ENCODE measurements at places on chromosomes 11 and 22.

DNA sequence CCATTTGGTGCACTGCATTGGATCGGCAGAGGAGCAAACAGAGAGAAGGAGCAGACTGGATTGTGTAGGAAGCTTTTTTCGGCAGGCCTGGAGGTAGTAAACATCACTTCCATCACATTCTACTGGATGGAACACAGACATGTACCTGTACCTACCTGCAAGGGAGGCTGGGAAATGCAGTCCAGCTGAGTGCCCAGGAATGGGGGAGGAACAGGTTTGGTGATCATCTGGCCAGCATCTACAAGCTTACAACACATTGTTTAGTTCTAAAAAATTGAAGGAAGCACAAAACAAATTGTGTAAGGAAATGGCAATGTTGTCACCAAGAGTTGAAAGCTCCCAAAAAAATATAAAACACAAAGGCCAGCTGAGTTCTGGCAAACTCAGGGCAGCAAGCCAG is 19.1 kb downstream of the SMIM38 start:
- DNase-seq: no peak

GRCh38 chr11:47186076-47186699 is at the start of gene PACSIN3:
TSS of gene PACSIN3 (minus strand) at chr11:47186434. CDS start at chr11:47182727, 3,707 bp downstream.
- peak; percentile 7 for DNase-seq

GRCh38 chr22:27670701-27671412 is 130.7 kb downstream of the MN1 start:
- DNase-seq: no peak

GRCh38 chr22:45991098-45991497 is 14.1 kb upstream of the WNT7B start:
- no peak for DNase-seq

DNA sequence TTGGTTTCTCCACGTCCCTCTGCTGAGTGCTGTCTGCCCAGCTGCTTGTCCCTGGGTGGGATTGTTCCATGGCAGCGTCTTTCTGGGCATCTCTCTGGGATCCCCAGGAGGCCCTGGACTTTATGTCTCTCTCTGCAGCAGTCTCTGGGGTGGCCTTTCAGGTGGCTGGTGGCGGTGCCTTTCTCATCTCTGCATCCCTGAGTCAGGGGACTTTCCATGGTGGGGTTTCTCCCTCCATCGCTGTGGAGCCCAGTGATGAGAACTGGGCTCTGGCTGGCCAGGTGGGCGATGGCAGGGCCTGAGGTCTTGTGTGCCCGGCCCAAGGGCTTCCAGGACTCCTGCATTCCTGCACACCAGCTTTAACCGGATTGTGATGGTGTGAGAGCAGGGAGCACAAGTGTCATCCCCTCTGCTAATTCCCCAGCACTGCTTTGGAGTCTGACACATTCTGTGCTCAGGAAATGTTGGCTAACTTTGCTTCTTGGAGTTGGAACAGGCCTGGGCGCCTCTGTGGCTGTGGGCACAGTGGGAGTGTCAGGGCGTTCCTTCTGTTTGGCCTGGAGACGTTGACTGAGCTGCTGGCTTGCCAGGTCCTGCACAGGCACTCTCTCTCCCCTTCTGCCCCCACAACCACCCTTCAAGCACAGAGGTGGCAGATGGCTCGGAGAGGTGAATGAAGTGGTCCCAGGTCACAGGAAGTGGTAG is 27.9 kb downstream of the FAM83F start:
- no peak for DNase-seq

DNA sequence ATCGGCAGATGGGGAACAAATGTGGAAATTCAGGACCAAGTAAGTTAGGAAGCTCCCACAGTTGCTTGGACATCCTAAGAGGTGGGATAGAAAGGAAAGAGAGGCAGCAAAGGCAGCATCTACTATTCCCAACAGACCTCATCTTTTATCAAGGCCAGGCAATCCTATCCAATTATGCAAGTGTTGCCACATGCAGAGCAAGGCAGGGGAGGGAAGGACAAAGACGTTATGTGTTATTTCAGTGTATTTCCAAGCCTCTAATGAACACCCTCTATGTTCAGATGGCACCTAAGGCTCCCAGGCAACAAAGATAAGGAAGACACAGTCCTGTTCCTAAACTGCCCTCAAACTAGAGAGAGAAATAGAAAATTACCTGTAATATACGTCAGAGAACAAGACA is 9.2 kb downstream of the TIGD3 start:
- no peak for DNase-seq

DNA sequence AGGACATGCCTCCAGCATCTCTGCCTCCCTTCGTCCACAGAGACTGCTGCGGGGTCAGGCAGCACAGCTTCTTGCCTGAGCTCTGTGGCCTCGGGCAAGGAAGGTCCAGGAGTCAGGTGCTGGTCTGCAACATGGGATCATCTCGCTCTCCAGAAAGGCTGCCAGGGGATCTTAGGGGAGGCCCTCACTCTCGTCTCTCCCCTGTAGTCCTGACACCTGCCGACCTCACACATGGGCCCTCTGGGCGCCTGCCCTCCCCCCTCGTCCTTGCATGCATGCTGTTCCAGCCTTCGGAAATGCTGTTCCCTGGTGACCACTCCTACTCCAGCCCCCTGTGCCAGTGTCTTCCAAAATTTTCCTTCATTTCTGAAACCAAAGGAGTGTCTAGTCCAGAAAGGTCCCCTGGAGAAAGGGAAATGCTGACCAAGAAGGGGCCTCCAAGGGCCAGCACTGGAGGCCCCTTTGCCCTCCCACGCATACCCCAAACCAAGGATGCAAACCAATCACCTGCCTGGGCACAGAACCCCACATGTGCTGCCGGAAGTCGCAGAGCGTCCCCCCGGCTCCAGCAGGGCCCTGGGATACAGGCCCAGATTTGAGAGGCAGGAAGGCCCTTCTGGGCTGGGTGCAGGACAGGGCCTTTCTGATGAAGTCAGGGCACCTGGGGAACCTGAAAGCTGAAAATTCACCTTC is 41.0 kb downstream of the IGF2 start:
- no peak for DNase-seq

GRCh38 chr22:50676180-50676636 is 3.6 kb downstream of the SHANK3 start:
- no peak for DNase-seq

DNA sequence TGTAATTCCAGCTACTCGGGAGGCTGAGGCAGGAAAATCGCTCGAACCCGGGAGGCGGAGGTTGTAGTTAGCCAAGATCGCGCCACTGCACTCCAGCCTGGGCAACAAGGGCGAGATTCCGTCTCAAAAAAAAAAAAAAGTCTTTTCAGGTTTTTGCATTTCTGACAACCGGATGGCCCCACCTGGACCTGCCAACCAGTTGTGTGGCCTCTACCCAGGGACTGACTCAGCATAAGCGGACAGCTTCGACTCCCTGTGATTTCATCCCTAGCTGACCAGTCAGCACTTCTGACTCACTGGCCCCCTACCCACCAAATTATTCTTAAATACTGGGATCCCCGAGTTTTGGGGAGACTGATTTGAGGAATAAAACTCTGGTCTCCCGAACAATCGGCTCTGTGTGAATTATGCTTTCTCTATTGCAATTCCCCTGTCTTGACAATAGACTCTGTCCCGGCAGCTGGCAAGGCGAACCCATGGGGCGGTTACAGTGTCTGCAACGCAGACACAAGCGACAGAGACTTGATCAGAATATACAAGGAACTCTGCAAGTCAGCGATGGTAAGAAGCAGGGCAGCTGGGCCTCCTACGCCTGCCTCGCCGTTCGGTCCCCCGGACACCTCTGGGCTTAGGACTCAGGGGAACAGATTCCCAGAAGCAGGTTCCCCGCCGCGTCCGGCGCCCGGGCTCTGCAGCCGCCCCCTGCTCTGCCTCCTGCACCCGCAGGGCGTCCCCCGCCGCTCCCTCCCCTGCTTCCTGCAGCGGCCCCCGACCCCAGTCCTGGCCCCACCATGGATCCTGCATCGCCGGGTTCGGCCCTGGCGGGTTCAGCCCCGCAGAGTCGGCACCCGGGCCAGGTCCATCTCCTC is 741 bp upstream of the TALDO1 start:
- no peak for DNase-seq

GRCh38 chr22:23913306-23913660 is 19.1 kb downstream of the MIF start:
- no peak for DNase-seq

GRCh38 chr11:34653851-34654482 is 33.1 kb downstream of the EHF start:
- DNase-seq: no peak

GRCh38 chr11:33412241-33412640 is 155.1 kb downstream of the HIPK3 start:
- DNase-seq: no peak

DNA sequence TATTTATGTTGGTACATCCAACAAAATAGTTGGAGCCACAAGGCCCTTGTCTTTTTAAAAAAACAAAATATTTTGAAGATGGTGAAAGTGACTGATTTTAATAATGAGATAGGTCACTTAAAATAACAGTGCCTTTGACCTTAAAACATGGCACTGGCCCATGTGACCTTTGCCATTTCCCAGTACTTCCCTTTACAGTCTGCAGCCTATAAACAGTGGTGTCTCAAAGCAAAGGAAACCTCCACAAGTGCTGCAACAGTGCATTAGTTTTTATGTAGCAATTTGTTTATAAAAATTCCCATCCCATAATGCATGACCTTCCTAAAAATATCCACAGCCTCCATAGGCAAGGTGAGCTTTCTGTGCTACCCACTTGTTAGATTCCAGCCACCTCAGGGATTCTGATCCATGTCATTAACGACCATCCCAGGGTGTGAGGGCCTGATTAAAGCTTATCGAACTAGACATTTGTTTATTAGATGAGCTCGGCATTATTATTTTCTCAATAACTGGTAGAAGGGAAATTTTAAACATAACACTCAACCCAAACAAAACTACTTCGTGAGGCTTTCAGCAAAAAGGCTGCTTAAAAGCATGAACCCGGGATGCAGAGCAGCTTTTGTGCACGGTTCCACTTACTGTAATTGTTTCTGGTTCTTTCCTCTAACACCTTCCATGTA is 28.0 kb upstream of the CRKL start:
- DNase-seq: no peak

- no peak for DNase-seq
These were observed 45.5 kb upstream of the GRIK4 start for GRCh38 chr11:120465921-120466534.

GRCh38 chr22:45553351-45554039 is 50.8 kb downstream of the FBLN1 start:
- peak; percentile 24 for DNase-seq

DNA sequence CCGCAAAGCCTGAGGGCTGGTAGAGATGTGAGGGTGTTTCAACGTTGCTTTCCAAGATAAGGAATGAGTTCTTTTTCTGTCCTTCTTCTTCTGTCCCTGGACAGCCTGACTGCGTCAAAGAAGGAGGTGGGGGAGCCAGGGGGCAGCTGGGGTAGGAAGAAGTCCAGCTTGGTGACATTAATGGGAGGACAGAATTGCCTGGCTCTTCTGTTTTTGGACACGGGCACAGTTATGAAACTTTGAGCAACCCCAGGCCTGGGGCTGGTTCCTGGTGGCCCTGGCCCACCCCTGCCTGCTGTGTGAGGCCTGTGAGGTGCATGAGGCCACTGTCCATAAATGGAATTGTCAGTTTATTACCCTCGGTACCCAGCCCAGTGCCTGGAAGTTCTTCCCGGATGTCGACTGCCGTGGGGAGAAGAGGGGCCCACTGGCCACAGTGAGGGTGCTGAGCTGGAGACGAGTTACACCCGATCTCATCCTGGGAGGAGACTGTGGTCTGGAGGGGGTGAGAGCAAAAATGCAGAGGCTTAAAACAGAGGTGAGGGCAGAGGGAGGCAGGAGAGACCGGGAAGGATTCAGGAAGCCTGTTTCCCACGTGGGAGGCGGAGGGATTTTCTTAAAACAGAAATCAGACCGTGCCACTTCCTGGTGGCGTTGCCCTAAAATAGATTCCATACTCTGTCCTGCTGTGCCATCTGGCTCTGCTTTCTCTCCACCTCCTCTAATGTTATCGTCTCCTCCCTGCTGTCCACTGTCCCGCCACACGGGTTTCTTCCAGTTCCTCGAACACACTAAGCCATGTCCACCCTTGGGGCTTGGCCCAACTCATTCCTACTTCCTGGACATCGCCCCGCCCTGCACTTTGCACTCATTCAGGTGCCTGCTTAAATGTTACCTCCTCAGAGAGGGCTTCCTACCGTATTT is 59.7 kb upstream of the RASD2 start:
- no peak for DNase-seq

- DNase-seq: no peak
These were observed 30.1 kb downstream of the KIAA0930 start for GRCh38 chr22:45210577-45210976.

GRCh38 chr11:36371181-36371580 is 75.1 kb downstream of the PRR5L start:
- no peak for DNase-seq

- DNase-seq: no peak
These were observed 29.8 kb downstream of the LMO2 start for GRCh38 chr11:33861941-33862589.

DNA sequence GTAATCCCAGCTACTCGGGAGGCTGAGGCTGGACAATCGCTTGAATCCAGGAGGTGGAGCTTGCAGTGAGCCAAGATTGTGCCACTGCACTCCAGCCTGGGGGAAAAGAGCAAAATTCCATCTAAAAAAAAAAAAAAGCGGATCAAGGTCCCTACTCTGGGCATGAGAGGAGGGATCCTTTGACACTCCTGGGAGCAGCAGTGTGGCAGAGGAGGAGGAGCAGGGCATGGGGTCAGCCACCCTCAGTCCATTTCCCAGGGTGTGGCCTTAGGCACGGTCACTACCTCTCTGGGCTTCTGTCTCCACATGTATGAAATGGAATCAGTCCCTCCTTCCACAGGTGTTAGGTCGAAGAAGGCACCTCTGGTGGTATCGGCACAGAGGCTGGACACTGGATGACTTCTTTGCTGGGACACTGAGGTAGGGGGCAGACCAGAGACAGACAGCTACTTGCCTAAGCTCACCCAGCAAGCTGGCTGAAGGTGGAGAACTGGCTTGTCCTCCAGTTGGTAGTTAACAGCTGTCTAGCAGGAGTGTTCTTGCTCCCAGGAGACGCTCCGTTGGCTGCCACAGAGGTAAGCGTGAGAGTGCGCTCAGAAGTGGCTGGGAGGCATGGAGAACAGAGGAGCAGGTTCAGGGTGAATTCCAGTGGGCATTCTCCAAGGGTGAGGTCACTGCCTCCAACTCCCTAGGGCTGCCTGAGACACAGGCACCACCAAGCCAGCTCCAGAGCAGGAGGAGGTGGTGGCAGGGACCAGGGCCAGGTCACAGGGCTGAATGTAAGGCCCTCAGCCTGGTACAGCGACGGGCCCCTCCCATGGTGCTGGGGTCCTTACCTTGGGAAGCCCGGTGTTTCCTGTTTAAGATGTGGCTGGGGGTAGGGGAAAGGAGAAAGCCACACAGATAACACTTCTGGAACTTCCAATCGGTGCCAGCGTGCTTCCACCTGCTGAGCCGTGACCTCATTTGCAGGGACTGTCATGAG is 19.5 kb downstream of the TXN2 start:
- DNase-seq: no peak

DNA sequence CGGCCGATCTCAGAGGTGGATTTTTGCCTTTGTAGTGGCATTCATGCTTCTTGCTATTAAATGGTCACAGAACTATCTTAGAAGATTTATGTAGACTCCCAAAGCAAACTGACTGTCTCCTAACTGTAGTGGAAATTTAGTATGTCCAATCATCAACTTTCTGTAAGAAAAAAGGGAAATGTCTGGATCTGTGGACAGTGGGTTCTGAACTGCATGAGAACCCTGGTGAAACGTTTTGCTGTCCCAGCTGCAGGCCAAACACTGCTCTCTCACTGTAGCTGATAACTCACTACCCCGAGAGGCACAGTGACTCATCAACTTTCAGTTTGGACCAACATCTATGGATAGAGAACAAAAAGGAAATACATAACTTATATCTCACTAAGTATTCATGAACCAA is 387.1 kb downstream of the SOX6 start:
- no peak for DNase-seq

GRCh38 chr11:65892661-65893317 is 2.3 kb downstream of the CCDC85B start:
- no peak for DNase-seq

Data from stimulated activated CD4-positive, alpha-beta T cell treated with anti-CD3 and anti-CD28 coated beads, Interleukin-15, amount 100 ng/mL, for 1 hour (primary cell).